ENCODE measurements at places on chromosomes 12 and 14. TPM values are rescaled to one million over a fixed set of nuclear protein-coding genes. Genes with fewer than 3 reads are reported as not detected.

DNA sequence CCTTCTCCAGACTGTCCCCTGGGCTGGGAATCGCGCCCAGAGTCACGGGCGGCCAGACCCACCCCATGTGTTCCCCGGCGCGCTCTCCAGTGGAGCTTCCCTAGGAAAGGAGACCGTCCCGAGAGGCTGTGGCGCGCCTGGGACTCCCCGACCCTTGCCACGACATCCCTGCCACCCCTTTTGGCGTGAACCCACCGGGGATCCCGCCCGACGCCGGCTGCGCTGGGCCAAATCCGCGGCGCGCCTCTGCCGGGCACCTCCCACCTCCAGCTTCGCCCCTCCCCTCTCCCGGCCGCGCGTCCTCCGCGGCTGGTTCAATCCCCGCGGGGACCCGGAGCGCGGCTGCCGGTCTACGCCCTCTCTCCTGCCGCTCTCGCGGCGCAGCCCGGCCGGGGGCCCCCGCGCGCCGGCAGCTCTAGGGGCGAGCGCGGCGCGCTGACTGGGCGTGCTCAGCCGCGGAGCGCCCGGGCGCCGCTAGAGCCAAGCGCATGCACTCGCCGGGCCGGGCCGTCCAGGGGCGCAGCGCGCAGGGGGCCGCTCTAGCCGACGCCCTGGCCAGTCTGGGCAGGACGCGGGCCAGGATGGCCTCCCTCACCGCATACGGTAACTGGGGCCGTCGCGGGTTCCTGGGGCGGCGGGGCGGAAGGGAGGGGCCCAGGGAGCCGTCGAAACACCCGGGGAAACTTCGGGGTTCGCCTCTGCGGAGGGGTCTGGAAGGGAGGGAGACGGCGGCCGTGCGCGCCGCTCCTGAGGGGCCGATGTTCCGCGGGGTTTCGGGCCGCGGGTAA is 77.4 kb upstream of the ANO4 start:
- peak; percentile 74 for DNase-seq

DNA sequence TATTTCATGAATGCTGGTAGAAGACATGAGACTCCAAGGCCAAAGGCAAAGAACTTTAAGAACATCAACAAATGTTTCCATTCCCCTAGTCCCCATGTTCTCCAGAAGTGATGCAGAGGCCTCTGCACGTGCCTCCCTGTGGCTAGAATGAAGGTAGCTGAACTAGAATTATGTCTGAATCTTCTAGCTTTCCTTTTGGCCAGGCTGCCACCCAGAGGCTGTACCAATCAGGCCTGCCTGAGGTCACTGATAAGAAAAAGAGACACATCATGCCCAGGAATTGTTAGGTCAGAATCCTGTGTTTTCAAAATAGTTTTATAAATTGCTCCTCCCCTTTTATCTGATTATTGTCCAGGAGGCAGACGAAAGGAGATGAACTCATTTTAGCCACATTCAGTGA is 188.0 kb upstream of the SLC16A7 start:
- DNase-seq, result no peak

GRCh38 chr12:98587084-98587483 is 6.4 kb upstream of the SLC25A3 start:
- DNase-seq, result no peak

The CD163 gene
- 22.7 TPM for polyA plus RNA-seq

DNA sequence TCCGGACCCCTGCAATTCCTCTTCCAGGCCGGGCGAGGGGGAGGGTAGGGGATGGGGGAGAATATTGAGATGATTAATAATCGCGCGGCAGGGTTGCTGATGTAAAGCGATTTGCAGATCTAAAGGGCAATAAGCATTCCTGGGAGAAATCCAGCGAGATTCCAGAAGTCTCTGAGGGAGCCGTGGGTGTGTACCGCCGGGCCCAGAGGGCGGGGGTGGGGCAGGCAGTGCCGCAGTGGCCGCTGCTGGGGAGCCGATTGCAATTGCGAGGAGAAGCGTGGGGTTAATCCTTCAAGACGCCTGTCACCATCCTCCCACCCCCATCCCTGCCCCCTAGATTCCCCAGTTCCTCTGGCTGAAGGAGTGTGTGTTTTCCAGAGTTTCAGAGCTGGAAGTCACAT is 16.4 kb downstream of the FOS start:
- DNase-seq, result peak; percentile 84

- DNase-seq, result no peak
Measured at GRCh38 chr14:72332871-72333270, 400.6 kb downstream of the RGS6 start.

GRCh38 chr12:76032043-76032981 is 736 bp upstream of the PHLDA1 start:
- DNase-seq, result peak; percentile 62

- no peak for DNase-seq
Measured at GRCh38 chr12:52871291-52872039, 22.7 kb upstream of the KRT78 start.

DNA sequence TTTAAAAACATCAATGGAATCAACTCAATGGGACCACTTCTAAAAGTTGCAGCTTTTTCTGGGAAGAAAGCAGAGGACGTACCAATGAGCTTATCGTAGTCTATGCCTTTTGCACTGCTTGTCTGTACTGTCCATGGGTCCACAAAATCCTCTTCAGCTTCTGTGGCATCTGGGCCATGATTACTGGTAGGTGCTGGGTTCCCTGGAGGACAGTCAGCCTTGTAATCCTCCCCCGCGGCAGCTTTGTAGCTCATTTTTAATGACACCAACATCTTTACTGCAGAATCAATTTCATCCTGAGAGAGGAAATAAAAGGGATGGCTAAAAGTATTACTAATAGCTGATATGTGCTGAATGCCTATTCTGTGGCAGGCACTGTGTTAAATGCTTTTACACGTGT is 38.5 kb downstream of the SLC25A47 start:
- DNase-seq, result no peak

The SLC25A47 gene
- not detected for polyA plus RNA-seq

DNA sequence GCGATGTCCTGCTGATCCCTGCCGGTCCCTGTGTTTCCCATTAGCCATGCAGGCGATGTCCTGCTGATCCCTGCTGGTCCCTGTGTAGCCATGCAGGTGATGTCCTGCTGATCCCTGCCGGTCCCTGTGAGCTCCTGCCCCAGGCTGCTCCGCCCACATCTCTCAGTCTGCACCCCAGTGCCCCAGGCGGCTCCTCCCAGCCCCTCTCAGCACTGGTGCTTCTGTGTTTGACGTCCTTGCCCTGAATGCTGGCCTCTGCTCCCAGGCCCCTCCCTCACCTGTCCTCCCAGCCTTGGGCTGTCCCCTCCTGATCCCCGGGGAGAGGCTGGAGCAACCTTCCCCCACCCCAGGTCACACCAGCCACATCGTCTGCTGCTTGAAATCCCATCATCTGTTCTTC is 41.4 kb upstream of the TEX22 start:
- no peak for DNase-seq

GRCh38 chr12:13000616-13000924 is 505 bp upstream of the HEBP1 start:
- no peak for DNase-seq

GRCh38 chr12:69916544-69917235 is 91.7 kb downstream of the MYRFL start:
- no peak for DNase-seq

DNA sequence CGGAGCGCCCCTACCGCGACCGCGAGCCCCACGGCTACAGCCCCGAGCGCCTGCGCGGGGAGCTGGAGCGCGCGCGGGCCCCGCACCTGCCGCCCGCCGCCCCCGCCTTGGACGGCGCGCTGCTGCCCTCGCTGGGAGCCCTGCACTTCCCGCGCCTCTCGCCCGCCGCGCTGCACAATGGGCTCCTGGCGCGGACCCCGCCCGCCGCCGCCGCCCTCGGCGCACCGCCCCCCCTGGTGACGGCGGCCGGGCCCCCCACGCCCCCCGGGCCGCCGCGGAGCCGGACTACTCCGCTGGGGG is 27.0 kb downstream of the LRCOL1 start:
- no peak for DNase-seq

DNA sequence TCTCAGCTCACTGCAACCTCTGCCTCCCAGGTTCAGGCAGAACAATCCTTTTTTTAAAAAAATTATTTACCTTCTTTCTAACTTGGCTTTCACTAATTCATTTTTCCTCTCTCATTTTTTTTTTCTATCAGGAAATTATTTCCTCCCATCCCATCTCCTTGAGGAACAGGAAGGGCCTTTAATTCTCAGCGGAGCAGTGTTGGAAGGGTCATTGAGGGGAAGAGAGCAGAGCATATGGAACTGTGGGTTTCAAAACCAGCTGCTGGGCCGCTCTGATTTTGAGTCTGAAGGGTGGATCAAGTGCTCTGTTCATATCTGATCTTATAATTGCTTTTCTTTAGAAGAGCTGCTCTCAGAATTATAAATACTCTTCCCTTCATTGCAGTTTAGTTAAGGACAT is 29.0 kb downstream of the NUBPL start:
- DNase-seq, result no peak

- peak; percentile 95 for DNase-seq
Measured at GRCh38 chr12:109899783-109900751, at the start of gene TCHP. Gene TCHP, plus strand, starts transcription at chr12:109900274. Its CDS starts 2,753 bp downstream, at chr12:109903027.

- DNase-seq, result no peak
Measured at GRCh38 chr12:22530-23201, 43.9 kb upstream of the IQSEC3 start.

DNA sequence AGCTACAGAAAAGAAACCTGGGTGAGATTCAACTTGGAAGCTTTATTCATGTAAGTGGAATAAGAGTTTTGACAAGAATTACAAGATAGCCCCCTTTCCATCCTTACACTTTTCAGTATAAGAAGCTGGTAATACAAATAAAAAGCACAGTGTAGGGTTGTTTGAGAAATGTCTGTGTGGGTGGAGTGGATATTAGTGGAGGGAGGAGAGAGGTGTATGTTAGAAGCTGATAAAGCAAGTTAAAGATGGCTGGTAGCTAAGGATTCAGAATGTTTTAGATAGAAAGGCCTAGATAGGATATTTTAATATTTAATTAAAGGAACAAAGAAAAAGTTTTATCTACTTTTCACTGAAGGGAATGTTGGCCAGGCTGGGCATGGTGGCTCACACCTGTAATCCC is 12.5 kb downstream of the CFAP54 start:
- DNase-seq, result no peak

- peak; percentile 78 for DNase-seq
Measured at GRCh38 chr12:1993871-1994371, 10.3 kb downstream of the DCP1B start.

DNA sequence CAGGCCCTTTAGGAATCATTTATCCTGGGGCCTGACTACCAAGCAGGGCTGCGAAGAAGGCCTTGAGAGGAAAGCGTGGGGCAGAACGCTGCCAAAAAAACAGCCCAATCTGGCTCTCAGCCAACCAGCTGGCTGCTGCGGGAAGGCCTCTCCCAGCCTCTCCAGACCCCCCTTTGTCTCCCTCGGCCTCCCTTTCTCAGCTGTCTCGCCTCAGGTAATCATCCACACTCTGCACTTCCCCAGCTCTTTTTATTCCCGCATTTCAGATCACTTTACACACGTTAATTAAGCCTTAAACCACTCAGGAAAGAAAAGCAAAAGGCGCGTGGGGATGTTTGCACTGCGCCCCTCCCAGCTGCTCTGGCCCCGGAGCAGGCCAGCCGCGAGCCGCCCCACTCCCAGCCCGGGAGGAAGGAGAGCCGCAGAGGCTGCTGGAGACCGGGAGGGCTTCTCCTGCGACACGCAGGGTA is 208.2 kb upstream of the FOXN3 start:
- peak; percentile 71 for DNase-seq

DNA sequence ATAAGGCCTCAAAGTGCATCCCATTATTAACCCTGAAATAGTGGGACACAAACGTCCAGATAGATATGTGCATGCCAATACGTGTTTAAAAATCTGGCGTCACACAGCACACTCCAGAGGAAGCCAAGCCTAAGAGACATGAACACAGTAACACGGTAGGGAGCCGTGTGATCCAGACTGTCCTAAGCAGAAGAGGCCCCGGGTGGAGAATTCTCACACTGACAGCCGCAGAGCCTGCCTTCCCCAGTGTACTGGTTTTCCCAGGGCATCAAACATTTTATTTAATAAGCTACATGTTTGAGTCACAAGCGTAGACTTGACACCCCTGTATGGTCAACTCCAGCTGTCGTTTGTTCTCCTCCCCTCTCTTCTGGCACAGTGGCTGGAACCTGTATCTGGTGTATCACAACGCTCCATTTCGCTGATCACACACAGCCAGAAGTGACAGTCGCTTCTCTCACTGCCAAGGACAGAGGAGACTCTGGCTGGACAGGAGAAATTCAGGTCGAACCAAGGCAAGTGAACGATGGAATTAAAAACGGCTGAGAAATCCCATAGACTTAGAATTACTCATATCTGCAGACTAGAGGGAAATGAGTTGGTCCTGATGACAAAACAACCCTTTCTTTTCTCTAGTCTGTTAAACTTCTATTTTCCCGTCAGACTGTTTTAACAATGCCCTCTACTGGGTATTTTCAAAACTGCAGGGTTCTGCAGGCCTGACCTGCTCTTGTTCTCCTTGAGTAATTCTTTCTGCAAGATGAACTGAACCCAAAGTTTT is 359.9 kb downstream of the RGS6 start:
- no peak for DNase-seq

DNA sequence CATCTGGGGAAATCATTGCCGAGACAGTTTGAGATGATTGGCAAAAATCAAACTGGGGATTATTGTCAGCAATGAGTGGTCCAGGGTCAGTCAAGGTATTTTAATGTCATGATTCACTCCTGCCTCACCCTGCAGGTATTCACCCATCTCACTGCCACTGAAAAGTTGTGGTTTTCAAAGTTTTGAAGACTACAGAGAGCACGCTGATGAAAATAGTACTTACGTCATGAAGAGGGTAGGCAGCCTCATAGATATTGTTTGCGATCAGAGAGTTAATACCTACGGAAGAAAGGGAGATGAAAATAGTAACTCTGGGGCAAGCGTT is 138.0 kb downstream of the ANO2 start:
- DNase-seq, result no peak
